ENCODE measurements at places on chromosomes 7 and 10. TPM values are rescaled to one million over a fixed set of nuclear protein-coding genes. Genes with fewer than 3 reads are reported as not detected.
A peak's percentile ranks its signal among the peaks of the same experiment; 100 is the strongest.

The HABP2 gene
- total RNA-seq, result not detected

DNA sequence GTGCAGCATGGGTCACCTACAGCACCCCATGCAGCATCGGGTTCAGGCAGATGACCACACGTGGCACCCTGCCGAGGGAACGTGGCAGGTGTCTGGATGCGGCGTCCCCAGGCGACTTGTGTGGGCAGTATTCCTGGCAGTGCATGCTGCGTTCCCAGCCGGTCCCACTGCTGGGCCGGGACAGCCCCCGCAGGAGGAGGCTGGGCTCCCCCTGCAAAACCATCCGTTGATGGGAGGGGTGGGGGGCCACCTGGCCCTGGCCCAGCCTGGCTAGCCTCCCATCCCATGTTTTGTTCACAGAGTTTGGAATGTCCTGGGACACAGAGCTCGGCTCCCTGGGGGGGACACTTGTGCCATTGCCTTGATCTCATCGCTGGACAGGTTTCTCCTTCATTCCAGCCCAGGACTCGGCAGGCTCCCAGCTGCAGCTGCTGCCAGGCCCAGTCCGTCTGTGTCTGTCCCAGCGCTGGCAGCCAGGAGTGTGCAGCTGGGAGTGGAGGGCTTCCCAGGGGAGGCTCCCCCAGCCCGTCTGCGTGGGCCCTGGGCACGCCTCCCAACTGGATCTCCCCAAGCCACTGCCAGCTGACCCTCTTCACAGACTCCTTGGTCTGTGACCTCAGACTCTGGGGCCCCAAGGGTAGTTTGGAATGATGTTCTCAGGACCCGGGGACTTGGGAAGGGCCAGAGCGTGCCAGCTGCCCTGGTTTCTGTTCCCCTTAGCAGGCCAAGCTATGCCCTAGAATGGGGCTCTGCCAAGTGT lies 32.6 kb downstream of the TMEM270 start:
- no peak for DNase-seq

DNA sequence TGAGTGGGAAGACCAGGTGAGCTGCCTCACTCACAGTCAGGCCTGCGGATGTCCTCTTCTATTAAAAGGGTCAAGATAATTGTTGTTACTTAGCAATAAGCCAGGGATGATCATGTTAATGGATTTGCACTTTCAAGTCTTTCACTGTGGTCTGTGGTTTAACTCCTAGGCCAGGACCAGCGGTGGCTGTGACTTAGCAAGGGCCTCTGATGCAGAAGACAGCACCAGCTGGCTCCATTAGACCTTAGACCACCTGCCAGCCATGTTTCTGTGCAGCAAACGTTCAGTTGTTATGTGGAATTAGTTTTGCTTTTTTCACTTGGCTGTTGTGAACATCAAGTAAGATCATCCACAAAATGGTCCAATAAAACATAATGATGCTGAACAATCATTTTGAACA lies 537.3 kb downstream of the TNS3 start:
- DNase-seq, result no peak

DNA sequence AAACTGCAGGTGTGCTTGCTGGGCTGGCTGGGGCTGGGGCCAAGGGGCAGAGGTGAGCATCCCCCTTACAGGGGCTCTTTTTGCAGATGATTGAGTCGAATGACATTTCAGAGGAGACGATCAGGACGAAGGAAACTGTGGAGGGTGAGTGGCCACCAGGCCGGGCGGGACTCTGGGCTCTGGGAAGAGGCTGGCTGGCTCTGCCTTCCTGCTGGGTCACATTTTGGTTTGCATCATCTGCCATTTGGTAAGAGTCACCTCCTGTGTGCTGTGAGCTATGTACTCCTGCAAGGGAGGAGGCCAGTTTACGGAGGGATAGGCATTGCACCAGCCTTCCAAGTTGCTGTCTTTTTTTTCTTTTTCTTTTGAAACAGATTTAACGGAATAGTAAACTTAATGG lies 73.0 kb upstream of the GTF2IRD1 start:
- DNase-seq, result no peak

DNA sequence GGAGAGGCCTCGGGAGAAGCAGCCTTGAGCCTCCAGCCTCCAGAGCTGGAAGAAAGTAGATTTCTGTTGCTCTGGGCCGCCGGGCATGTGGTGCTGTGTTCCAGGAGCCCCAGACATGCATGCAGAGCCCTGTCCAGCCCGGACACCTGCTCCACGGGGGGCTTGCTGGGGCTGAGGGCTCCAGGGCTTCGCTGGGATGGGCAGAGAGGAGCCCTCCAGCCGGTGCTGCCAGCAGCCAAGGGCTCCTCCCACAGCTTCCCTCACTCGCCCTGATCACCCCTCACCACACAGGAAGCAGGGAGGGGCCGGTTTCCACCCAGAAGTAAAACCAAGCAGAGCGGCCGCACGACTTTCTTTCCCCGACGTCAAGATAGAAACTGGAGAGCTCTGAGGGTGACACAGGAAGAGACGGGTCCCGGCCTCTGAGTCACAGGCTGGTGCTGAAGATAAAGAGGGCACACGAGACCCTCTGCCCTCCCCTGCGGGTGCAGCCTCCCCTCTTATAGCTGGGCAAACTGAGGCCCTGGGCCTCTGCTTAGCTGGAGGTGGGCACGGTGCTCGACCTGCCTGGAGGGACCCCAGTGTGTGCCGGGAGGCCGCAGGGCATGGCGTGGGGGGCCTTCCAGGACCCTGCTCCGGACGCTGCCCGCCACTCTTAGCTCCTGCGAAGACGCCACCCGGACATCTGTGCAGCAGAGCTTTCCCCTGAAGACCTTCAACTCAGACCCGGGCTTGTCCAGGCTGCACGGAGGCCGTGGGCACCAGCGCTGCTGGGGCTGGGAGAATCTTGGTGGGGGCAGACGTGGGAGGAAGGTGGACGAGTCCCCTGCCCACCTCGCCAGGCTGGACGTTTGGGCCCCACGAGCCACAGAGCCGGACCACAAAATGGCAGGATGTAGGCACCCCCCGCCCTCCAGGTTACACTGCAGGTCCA lies 31.1 kb downstream of the ADAP1 start:
- DNase-seq, result peak; percentile 92

- no peak for DNase-seq
Observed at GRCh38 chr10:44383749-44384600, 922 bp downstream of the CXCL12 start.

- no peak for DNase-seq
Observed at GRCh38 chr7:50857804-50858489, 75.3 kb upstream of the GRB10 start.

GRCh38 chr10:103861505-103861904 lies 6.1 kb upstream of the SH3PXD2A start:
- no peak for DNase-seq

GRCh38 chr7:6360841-6361240 lies 86.9 kb downstream of the DAGLB start:
- DNase-seq, result no peak

- DNase-seq, result no peak
Observed at GRCh38 chr10:31075434-31075833, 43.8 kb upstream of the ZNF438 start.
